ENCODE measurements at places on chromosomes 1 and 21.

DNA sequence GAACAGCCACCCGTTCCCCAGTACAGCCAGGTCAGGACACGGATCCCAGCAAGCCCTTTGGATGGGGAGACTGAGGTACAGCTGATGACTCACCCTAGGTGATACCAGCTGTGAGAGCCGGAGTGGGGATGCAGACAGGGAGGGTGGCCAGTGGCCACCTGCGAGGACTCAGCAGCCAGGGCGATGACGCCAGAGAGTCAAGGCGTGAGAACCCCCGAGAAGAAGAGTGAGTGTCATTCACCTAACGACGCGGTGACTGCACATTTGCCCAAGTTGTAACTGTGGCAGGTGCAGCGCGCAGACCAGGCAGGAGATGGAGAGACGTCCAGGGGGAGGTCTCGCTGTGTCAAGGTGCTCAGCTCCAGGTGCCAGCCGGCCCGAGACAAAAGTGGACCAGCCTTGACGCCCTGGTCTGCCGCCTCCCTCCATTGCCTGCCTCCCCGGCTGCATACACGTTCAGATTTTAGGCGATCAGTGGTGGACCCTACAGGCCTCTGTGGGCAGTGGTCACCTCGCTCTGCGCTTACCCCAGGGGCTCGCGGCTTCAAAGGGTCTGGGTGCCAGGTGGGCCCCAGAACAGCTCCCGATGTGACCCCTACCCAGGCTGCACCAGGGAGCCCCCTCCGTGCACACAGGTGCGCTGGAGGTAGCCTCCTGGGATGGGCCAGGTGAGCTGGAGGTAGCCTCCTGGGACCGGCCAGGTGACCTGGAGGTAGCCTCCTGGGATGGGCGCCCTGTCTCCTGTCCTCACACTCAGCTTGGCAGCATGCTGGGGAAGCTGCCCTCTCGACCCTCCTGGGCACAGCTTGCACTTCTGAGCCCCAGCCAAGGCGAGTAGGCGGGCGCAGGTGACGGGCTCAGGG lies 11.9 kb downstream of the LRRC3 start:
- no peak for DNase-seq

DNA sequence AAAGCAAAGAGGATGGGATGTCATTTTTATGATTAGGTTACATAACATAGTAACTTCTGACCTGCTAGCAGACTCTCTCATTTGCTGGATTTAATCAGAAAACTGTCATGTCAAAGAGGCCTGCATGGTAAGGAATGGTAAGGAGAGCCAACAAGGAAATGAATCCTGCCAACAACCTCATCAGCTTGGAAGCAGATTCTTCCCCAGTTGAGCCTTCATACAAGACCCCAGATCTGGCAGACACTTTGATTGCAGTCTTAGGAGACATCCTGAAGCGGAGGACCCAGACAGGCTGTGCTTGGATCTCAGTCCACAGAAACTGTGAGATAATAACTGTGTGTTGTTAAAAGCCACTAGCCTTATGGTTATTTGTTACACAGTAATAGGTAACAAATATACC lies 27.6 kb upstream of the MARK1 start:
- DNase-seq = no peak

- DNase-seq = no peak
Measured at GRCh38 chr21:29307718-29308455, 9.2 kb downstream of the BACH1 start.

DNA sequence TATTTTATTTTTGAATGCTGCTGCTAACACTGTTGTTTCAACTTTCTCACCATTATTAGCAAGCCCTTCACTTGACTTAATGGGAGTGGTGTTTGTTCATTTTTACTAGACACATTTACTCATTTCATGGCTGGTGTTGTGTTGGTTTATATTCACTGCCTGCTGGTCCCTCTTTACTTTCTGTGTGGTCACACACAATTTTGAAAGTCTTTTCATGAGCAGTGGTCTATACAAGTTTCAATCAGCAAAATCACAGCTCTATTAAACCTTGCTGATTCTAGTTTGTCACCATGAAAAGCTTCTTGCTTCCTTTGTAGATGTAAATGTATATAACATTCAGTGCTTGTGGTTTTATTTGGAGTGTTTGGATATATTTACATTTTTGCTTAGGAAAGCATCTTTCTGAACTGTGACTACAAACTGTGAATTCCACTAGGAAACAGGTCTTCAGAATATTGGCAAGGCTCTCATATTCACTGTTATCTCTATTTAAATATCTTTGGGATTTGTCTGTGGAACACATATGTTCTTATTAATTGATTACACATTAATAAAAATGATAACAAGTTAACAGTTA lies 22.8 kb downstream of the ATP6V1G3 start:
- no peak for DNase-seq

- no peak for DNase-seq
Measured at GRCh38 chr1:230684146-230684545, 29.8 kb downstream of the AGT start.

GRCh38 chr1:43274125-43274803 lies 4.5 kb downstream of the TMEM125 start:
- no peak for DNase-seq

DNA sequence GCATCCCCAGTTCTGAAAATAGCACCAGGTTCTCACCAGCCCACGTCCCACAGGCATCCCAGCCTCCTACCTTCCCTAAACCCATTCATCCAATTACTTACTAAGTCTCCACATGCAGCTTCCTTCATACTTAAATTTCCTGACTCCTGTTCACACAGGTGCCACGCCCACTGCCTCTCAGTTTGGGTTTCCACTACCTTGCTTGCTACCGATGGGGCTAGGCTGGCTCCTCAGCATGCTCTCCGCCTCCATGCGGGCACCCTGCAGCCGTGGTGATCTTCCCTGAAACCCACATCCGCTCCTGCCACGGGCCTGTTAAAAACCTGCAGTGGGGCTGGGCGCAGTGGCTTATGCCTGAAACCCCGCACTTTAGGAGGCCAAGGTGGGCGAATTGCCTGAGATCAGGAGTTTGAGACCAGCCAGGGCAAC lies 70.4 kb upstream of the ANGPTL1 start:
- DNase-seq = no peak

DNA sequence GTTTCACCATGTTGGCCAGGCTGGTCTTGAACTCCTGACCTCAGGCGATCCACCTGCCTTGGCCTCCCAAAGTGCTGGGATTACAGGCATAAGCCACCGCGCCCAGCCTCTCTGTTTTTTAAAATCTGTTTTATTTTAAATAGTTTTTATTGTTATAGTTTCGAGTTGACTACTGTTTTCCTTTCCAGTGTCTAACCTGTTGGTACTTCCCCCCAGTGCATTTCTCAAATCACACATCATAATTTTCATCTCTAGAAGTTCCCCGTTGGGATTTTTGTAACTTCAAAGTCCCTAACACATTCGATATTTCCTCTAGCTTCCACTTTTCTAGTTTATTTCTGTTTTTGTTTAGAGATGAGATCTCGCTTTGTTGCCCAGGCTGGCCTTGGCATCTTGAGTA lies 7.5 kb downstream of the HES4 start:
- DNase-seq = no peak

- DNase-seq = no peak
Measured at GRCh38 chr1:168217664-168218063, 8.1 kb upstream of the SFT2D2 start.

GRCh38 chr21:35016071-35016470 lies 33.0 kb downstream of the RUNX1 start:
- no peak for DNase-seq

DNA sequence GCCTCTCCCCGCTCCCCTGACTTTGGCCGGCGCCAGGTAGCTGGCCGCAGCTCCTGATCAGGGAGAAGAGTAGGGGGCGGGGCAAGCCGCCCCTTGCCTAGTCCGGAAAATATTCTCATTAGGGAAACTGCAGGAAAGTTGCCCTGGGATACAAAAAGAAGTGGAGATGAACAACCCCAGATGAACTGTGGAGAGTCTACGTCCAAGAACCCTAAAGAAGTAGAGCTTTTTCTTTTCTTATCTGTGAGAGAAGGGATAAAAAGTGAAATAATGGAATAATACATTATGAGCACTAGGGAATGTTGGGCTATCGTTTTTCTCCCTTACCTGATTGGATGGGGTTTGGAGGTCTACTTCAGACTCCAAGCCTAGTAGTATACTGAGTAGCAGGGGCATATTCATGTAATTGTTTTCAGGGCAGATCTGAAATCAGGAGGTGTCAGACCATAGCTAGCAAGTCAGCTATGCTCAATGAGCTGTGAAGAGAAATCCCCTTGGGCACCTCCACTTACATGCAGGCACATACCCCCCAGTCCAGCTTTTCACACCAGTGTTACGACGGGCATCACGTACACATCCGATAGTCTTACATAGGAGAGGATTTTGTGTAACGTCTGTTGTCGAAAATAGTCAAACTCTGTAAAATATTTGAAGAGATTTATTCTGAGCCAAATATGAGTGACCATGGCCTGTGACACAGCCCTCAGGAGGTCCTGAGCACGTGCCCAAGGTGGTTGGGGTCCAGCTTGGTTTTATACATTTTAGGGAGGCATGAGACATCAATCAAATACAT lies 1.7 kb upstream of the DUSP10 start:
- DNase-seq = no peak

DNA sequence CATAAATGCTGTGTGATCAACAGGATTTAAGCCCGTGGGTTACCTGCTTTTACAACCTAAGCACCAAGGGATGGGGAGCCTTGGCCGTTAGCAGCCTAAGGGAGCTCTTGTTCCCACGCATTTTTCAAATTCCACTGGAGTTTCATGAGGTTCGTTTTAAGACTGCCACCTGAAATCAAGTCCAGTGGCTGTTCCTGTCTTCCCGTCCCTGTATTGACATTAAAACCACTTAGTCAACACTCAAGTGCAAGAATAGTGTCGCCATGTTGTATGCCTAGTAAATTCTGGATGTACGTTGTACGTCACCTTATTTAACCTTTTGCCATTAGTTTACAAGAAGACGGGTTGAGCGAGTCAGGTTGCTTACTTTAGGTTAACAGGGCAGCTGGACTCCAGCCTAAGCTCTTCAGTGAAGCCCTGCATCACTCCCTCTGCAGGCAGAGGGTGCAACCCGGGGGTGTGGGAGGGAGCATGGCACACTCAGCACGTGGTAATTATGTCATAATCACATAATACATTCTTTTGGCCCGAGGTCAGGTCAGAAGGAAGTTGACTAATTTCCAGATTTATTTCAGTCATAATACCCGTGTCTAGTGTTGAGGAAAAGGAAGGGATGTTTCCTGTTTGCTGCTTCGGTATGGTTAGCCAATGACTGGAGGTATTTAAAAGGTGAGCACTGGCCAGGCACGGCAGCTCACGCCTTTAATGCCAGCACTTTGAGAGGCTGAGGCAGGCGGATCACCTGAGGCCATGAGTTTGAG lies 42.5 kb downstream of the CNST start:
- peak; percentile 65 for DNase-seq

DNA sequence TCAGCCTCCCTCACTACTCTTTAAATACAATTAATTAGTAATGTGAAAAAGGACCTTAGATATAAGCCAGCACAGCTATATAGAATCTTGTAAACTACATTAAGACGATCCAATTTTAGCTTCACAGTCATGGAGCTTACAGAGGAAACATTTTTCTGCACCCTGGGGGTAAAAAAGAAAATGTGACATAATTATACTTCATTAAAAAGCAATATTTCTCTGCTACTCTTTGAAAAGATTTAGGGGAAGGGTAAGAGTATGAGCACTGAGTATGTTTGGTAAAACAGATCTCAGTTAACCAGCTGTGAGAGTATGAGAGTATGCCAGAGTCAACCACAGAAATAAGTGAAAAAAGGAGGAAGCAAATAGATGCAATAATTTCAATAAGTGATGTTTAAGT lies 1415.9 kb downstream of the PLA2G4A start:
- no peak for DNase-seq

- no peak for DNase-seq
Measured at GRCh38 chr21:26962621-26963181, 4.2 kb downstream of the ADAMTS5 start.

GRCh38 chr1:230208619-230209261 lies 141.7 kb downstream of the GALNT2 start:
- DNase-seq = no peak

- no peak for DNase-seq
Measured at GRCh38 chr1:19208710-19209438, 1.2 kb downstream of the UBR4 start.

GRCh38 chr1:2166254-2166653 lies 28.3 kb downstream of the FAAP20 start:
- DNase-seq = no peak

DNA sequence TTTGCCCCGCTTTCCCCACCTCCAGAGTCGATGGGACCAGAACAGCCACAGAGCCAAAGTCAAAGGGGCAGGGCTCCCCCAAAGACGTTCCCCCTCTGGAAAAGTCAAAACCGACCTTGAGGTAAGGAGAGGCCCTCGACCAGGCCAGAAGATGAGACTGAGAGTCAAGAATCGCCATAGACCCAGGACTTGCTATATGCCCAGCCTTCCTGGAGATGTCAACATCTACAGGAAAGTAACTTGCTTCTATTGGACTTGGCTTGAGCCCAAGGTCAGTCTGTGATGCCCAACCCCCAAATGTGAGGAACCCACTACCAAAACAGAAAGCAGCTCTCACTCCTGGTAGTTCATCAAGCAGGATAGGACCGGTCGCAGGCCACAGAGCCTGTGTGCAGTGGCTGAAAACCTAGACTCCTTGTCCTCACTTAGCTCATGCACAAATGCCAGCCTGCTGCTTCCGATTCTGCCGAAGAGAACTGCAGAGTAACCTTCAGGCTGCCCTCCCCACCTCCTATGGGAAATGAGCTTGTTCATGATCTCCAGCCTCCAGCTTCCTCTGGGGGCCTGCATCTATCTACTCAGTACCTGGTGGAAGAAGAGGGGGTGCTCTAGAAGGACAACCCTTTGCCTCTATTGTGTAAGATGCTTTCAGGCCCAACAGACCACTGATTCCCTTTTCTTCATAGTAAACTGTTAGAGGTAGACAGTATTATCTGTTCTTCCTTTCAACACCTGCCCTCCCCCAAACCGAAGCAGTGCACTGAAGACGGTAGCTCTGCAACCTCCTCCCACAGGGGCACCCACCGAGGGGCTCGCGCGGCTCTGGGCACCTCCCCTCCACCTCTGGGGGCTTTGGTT lies 1.4 kb downstream of the ACOT7 start:
- DNase-seq = no peak

Data from NCI-H460 (cell line).